ENCODE measurements at places on chromosomes 2 and 18.
A peak's percentile ranks its signal among the peaks of the same experiment; 100 is the strongest.

- no peaks in the 10 kb centered on the region for H3K36me3 ChIP-seq
- H3K27me3 ChIP-seq = no peaks in the 10 kb centered on the region
- H3K4me3 ChIP-seq = peak overlapping the region; percentile 31
- no peak for DNase-seq
Measured at GRCh38 chr2:85765081-85765731, 11.4 kb downstream of the ATOH8 start.

- H3K27ac ChIP-seq = no peak overlapping the region
- H3K4me1 ChIP-seq = no peaks in the 10 kb centered on the region
- no peak for DNase-seq
- no peak overlapping the region for H3K4me3 ChIP-seq
Measured at GRCh38 chr2:39234754-39235153, 9.0 kb downstream of the CDKL4 start.

- DNase-seq = no peak
- no peaks in the 10 kb centered on the region for H3K27me3 ChIP-seq
- H3K4me1 ChIP-seq = no peaks in the 10 kb centered on the region
- H3K27ac ChIP-seq = peak overlapping the region; percentile 74
- no peaks in the 10 kb centered on the region for H3K36me3 ChIP-seq
Measured at GRCh38 chr2:88828397-88829137, 137.1 kb downstream of the RPIA start.

DNA sequence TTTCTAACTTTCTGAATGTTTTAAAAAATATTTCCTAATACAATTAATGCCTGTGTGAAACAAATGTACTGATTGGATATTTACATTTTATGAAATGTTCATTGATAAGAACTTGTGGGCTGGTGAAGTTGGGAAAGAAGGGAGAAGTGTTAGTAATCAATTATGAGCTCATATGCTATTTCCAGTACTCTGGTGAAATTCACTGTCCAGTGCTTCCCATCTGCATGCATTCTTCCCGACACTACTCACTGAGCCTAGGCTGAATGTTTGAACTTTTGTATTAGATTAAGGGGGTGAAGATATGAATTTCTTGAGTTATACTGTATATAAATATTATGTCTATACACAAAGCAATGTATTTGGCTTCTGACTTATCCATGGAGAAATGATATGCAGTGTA, 36.0 kb downstream of the SKA1 start:
- no peak for DNase-seq
- H3K4me3 ChIP-seq = no peak overlapping the region
- no peak overlapping the region for H3K27ac ChIP-seq
- H3K27me3 ChIP-seq = no peaks in the 10 kb centered on the region

DNA sequence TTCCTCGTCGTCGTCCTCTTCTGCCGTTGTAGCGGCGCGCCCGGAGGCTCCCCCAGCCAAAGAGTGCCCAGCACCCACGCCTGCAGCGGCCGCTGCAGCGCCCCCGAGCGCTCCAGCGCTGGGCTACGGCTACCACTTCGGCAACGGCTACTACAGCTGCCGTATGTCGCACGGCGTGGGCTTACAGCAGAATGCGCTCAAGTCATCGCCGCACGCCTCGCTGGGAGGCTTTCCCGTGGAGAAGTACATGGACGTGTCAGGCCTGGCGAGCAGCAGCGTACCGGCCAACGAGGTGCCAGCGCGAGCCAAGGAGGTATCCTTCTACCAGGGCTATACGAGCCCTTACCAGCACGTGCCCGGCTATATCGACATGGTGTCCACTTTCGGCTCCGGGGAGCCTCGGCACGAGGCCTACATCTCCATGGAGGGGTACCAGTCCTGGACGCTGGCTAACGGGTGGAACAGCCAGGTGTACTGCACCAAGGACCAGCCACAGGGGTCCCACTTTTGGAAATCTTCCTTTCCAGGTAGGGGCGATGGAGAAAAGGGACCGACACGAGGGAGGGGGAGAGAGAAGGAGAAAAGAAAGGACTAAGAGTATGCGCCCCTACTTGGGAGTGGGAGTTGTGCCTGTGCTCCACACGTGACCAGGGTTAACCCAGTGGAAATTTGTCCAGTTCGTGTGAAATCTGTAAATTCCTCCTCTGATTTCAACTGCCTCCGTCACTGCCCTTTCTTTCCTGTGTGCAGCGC, 800 bp downstream of the HOXD13 start:
- peaks cover 99% of the 10 kb centered on the region for H3K27me3 ChIP-seq
- H3K27ac ChIP-seq = no peak overlapping the region
- peaks cover 5% of the 10 kb centered on the region for H3K4me1 ChIP-seq
- no peaks in the 10 kb centered on the region for H3K36me3 ChIP-seq
- no peak for DNase-seq

- no peak overlapping the region for H3K4me3 ChIP-seq
- no peaks in the 10 kb centered on the region for H3K4me1 ChIP-seq
- no peak for DNase-seq
- no peak overlapping the region for H3K27ac ChIP-seq
- H3K36me3 ChIP-seq = no peaks in the 10 kb centered on the region
Measured at GRCh38 chr2:35989040-35989439, 366.5 kb upstream of the CRIM1 start.
